ENCODE measurements at places on chromosomes 13 and 19.

- no peak for DNase-seq
Observed at GRCh38 chr13:95156208-95156607, 145.0 kb downstream of the ABCC4 start.

DNA sequence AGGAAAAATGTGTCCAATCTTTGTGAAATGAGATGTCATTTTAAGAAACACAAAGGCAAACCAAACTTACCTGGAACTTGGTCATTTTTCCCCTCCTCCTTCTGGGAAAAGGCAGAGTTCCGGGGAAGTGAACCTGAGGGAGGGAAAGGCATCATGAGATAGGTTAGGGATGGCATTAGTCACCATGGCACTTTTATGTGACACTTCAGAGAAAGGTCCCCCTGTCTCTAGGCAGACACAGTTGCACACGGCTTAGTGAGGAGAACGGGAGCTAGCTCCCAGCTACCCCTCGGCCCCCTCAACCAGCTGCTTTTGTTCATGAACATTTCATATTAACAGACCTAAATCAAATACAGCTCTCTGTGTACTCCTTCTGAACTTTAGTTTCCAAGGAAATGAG lies 1.5 kb downstream of the ZNF235 start:
- DNase-seq: no peak

DNA sequence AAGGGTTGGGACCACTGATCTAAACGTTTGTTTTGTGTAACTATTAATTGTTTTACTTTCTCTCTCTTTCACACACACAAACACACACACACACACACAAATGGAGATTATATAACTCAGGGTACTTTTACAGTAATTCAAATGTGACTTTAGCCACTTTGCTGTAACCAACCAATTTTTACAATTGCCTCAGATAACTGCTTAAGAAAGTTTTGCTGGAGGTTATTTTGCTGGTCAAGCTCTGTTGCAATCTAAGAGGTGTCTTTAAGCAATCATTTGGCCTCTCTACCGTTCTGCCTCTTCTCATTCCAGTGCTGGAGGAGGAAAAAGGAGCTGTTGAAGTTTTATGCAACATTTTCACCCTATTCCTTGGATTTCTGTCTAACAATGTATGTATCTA lies 63.0 kb downstream of the TBC1D4 start:
- no peak for DNase-seq

- DNase-seq: no peak
Observed at GRCh38 chr13:19581675-19582074, 20.3 kb upstream of the TPTE2 start.

DNA sequence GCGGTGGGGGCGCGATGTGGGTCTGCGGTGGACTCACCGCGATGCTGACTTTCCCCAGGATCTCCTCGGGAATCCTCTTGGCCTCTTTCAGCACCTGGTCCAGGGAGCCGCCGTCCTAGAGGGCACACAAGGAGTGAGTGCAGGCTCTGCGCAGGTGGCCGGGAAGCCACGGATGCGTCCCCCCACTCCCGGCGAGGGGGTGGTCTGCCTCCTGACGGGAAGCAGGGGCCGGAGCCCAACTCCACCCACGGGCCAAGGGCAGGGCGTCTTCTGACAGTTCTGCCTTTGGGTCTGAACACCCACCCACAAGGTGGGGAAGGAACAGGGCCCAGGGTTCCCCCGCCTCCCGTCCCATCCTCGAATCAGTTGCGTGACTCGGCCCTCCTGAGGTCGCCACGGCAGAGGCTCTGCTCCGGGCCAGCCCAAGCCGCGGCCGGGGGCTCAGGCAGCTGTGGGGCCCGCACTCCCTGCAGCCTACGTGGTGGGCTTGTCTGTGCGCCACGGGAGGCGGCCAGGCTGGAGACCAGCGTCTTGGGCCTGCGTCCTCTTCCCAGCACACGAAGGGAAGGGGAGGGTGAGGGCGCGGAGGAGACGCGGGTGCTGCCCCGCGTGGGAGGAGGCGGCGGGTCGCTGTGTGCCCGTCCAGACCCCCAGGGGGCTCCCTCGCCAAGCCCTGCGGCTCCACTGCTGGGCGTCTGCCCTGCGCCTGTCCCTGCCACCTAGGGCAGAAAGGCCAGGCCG lies 21.4 kb downstream of the MAP2K2 start:
- no peak for DNase-seq

DNA sequence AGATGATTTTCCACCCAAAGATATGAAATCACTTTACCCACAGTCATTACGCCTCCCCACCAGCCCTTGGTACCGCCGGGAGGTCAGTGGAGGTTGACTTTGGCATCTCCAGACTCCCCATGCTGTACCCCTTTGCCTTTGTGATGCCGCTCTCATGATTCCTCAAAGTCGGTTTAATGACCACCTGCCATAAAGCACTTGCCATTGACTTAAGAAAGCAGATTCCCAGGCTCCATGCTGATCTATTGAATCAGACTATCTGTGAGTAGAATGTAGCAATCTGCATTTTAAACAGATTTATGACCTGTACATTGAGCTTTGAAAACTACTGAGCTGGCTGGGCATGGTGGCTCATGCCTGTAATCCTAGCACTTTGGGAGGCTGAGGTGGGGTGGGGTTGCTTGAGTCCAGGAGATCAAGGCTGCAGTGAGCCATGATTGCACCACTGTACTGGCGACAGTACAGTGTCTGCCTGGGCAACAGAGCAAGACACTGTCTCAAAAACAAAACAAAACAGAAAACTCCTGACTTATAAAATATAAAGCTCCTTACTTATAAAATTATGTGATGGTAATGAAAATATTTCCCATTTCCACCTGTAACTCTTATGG lies 235.2 kb downstream of the KLF5 start:
- no peak for DNase-seq
